ENCODE measurements at places on chromosomes 12 and 14. TPM values are rescaled to one million over a fixed set of nuclear protein-coding genes. Genes with fewer than 3 reads are reported as not detected.
A peak's percentile ranks its signal among the peaks of the same experiment; 100 is the strongest.

GRCh38 chr12:48075832-48076231 lies 30.0 kb downstream of the SENP1 start:
- no peaks in the 10 kb centered on the region for H3K27me3 ChIP-seq
- no peaks in the 10 kb centered on the region for H3K4me1 ChIP-seq
- H3K36me3 ChIP-seq = peaks cover 53% of the 10 kb centered on the region
- H3K4me3 ChIP-seq = no peak overlapping the region
- no peak for DNase-seq

The CDKN3 gene
- total RNA-seq = 53.4 TPM

The LBHD2 gene
- not detected for total RNA-seq

DNA sequence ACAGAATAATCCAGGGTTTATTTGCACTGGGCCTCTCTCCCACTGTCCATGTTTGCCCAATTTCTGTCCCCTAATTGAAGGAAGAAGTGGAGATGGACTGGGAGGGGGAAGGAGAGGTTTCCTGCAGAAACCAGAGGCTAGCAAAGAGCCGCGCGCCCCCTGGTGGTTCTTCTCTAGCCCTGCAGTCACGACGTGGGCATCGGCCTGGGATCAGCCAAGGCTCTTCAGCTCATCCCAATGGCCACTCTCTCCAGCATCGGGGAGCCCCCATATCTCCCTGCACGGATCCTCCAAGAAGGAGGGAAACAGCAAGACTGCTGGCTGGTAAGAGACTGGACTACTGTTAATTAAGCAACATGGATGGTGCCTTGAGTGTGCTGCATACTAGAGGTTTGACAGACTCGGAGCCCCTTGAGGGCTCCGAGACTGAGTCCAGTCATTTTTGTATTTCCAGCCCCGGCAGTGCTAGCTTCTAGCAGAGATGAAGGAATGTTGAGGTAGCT lies 18.7 kb downstream of the ZBTB39 start:
- H3K4me1 ChIP-seq = peaks cover 12% of the 10 kb centered on the region
- peaks cover 6% of the 10 kb centered on the region for H3K27me3 ChIP-seq
- H3K27ac ChIP-seq = no peak overlapping the region
- DNase-seq = peak; percentile 59
- H3K4me3 ChIP-seq = no peak overlapping the region

The ASPG gene
- total RNA-seq = not detected

The SART3 gene
- 85.8 TPM for total RNA-seq

DNA sequence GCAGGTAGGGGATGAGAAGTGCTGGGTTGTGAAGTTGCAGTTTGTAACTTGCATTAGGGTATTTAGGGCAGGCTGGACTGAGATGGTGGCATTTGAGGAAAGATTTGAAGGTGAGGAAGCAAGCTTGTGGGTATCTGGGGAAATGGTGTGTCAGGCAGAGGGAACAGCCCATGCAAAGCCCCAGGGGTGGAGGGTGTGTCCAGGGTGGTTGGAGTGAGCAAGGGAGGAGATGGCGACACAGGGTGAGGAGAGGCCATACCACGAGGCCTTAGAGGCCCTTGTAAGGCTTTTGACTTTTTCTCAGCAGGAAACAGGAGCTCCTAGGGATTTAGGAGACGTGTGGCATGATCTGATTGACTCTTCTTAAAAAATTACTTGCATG lies 136.9 kb downstream of the NUAK1 start:
- no peak overlapping the region for H3K27ac ChIP-seq
- no peak for DNase-seq
- no peaks in the 10 kb centered on the region for H3K36me3 ChIP-seq
- no peaks in the 10 kb centered on the region for H3K4me1 ChIP-seq
- no peak overlapping the region for H3K4me3 ChIP-seq

GRCh38 chr12:79835377-79835843 lies 99.5 kb downstream of the PPP1R12A start:
- H3K4me1 ChIP-seq = peaks cover 20% of the 10 kb centered on the region
- no peaks in the 10 kb centered on the region for H3K27me3 ChIP-seq
- no peak for DNase-seq
- H3K4me3 ChIP-seq = no peak overlapping the region

DNA sequence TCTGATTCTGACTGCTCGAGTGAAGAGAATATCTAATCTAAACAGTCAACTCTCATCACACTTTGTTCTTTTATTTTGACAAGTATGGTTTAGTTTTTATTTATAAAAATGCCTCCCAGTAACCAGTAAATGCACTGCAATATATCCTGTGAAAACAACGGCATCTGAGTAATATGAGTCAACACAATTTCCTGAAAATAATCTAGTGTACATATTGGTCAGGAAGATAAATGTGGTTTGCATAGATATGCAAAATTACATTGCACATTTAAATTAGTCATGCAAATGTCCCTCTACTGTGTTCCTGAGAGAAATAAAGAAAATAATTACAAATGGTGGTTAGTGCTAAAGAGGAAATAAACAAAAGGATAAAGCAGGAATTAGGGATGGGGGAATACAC lies 1190.7 kb upstream of the SEL1L start:
- H3K27ac ChIP-seq = no peak overlapping the region
- H3K36me3 ChIP-seq = no peaks in the 10 kb centered on the region
- no peaks in the 10 kb centered on the region for H3K27me3 ChIP-seq
- no peak for DNase-seq
- H3K4me3 ChIP-seq = no peak overlapping the region

The GLIPR1L1 gene
- total RNA-seq = not detected

The TEAD4 gene
- 13.7 TPM for total RNA-seq

The RBP5 gene
- 1.2 TPM for total RNA-seq

- DNase-seq = no peak
- no peaks in the 10 kb centered on the region for H3K27me3 ChIP-seq
- H3K4me1 ChIP-seq = peaks cover 62% of the 10 kb centered on the region
Measured at GRCh38 chr14:75558440-75558839, 20.0 kb upstream of the FLVCR2 start.

The PLEKHH1 gene
- 1.8 TPM for total RNA-seq

The GLS2 gene
- 1.5 TPM for total RNA-seq

DNA sequence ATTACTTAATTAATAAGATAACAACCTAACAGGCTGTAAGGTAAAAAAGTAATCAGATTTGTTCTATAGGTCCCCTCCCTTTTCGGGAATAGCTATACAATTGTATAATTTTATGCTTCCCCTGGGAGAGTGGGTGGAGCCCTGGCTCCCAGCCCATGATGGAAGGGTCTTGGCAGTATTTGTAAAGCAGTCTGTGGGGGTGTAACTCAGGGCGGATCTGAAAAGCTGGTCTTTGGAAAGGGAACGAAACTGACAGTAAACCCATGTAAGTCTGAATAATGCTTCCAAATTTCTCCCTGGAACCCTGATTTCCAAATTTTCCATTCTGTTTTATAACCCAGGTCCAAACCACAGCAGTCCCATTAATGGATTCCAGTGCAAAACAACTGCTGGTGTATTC lies 110.4 kb downstream of the DAD1 start:
- DNase-seq = no peak
- peak overlapping the region; percentile 17 for H3K27ac ChIP-seq
- no peaks in the 10 kb centered on the region for H3K4me1 ChIP-seq
- H3K36me3 ChIP-seq = peaks cover 28% of the 10 kb centered on the region

GRCh38 chr12:52871291-52872039 lies 22.7 kb upstream of the KRT78 start:
- DNase-seq = no peak
- no peak overlapping the region for H3K27ac ChIP-seq
- H3K4me3 ChIP-seq = no peak overlapping the region
- peaks cover 18% of the 10 kb centered on the region for H3K4me1 ChIP-seq
- no peaks in the 10 kb centered on the region for H3K36me3 ChIP-seq
- H3K27me3 ChIP-seq = peaks cover 7% of the 10 kb centered on the region

GRCh38 chr12:28568118-28568517 lies 377.9 kb downstream of the CCDC91 start:
- H3K27ac ChIP-seq = no peak overlapping the region
- no peak for DNase-seq
- H3K27me3 ChIP-seq = no peaks in the 10 kb centered on the region
- no peaks in the 10 kb centered on the region for H3K36me3 ChIP-seq

DNA sequence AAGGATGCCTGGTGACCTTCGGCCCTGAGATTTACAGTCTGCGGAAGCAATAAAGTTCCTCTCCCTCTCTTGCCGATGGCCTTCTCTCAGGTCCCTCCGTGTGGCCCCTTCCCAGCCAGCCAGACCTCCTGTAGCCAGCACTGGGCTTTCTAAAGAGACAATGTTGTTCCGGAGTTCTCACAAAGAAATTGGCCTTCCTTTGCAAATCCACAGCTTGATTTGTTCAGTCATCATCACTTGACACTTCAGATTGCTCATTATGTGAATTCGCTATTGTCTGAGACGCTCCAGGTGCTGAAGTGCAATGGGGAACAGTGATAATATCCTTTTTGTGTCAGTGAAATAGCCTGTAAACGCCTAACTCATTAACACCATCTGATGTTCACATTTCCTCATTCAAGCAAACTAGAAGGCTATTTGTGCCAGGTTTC lies 43.7 kb upstream of the GPHB5 start:
- H3K27ac ChIP-seq = no peak overlapping the region
- H3K27me3 ChIP-seq = peaks cover 18% of the 10 kb centered on the region
- no peaks in the 10 kb centered on the region for H3K36me3 ChIP-seq

DNA sequence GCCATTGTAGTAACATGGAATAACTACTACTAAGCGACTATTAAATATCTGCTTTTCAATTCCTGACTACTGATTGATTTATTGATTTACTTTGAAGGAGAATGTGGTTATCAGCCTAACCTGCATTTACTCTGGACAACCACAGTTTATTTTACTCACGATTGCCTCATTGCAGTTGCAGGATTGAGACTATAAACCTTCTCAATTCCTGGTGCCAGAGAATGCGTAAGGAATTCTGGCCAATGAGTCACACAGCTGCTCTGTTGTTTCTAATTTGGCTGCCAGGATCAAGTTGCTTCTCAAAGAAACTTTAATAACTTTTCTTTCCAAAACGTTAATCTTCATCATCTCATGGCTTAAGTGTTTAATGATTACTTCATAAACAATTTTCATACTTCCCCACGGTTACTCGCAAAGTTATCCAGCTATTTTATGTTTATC lies 13.1 kb upstream of the TMTC1 start:
- peaks cover 2% of the 10 kb centered on the region for H3K27me3 ChIP-seq
- H3K4me1 ChIP-seq = no peaks in the 10 kb centered on the region
- no peak overlapping the region for H3K4me3 ChIP-seq
- H3K36me3 ChIP-seq = no peaks in the 10 kb centered on the region
- no peak overlapping the region for H3K27ac ChIP-seq

The ST8SIA1 gene
- total RNA-seq = 0.39 TPM

The ZNF268 gene
- total RNA-seq = 12.7 TPM

The KCNK10 gene
- not detected for total RNA-seq

DNA sequence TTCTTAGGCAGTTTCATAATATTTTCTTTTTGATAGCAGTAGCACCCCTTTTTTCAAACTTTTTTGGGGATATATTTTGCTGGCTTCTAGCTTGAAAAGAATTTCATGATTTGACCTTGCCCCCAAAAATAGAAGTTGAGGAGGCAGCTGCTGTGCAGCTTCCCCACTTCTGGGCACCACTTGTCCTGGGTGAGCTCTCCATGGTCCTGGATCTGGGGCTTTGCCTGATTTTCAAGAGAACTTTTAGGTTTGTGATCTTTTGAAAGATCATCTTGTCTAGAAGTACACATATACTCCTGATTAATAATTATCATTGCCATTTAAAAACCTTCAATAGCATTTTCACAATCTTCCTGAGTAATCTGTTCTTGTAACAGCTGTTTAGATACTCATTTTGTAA lies 271.6 kb downstream of the NPAS3 start:
- no peaks in the 10 kb centered on the region for H3K4me1 ChIP-seq
- no peak overlapping the region for H3K27ac ChIP-seq
- H3K4me3 ChIP-seq = no peak overlapping the region
- H3K27me3 ChIP-seq = no peaks in the 10 kb centered on the region

- no peak overlapping the region for H3K4me3 ChIP-seq
- H3K27ac ChIP-seq = no peak overlapping the region
- H3K27me3 ChIP-seq = peaks cover 18% of the 10 kb centered on the region
- no peak for DNase-seq
Measured at GRCh38 chr12:2319737-2320506, 267.1 kb downstream of the CACNA1C start.

DNA sequence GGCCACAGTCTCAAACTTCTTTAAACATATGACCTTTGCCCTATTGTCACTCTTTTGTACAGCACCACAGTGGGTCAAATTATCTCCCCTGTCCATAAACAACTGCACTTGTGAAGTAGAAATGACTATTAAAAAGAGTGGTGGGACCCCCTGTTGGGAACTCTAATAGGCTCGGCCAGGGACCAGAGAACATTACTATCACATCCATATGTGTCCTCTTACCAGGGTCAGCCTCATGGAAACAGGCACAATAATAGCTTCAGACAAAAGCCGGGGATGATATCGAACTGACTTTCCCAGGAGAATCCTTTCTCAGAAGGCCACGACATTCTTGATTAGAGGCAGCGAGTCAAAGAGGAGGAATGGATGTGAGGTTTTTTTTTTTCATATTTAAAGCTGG lies 96.6 kb downstream of the NKX2-1 start:
- H3K4me3 ChIP-seq = no peak overlapping the region
- no peaks in the 10 kb centered on the region for H3K36me3 ChIP-seq
- no peaks in the 10 kb centered on the region for H3K4me1 ChIP-seq
- H3K27ac ChIP-seq = no peak overlapping the region
- H3K27me3 ChIP-seq = no peaks in the 10 kb centered on the region

DNA sequence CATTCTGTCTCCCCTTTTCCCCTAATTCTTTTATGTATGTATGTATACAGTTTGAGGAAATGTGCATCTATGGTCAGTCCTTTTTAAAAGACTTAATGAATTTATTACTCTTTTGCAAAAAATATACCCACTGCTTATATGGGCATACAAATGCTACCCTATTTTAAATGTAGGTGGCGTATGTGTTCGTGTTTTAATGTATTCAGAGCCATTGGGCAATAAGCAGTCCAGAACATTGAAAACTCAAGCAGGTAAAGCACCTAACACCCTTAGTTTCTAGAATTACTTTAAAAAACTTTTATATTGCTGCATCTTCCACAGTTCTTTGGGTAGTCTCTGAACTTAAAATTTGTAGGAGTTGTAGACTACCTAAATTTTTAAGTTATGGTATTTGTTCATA lies 42.6 kb upstream of the A2ML1 start:
- no peak overlapping the region for H3K27ac ChIP-seq
- H3K27me3 ChIP-seq = peaks cover 15% of the 10 kb centered on the region
- H3K4me1 ChIP-seq = no peaks in the 10 kb centered on the region
- H3K4me3 ChIP-seq = no peak overlapping the region
- H3K36me3 ChIP-seq = no peaks in the 10 kb centered on the region
- DNase-seq = no peak

The BEGAIN gene
- total RNA-seq = 3.4 TPM

- no peaks in the 10 kb centered on the region for H3K27me3 ChIP-seq
- no peak overlapping the region for H3K27ac ChIP-seq
- DNase-seq = no peak
- H3K36me3 ChIP-seq = no peaks in the 10 kb centered on the region
- H3K4me1 ChIP-seq = no peaks in the 10 kb centered on the region
- H3K4me3 ChIP-seq = no peak overlapping the region
Measured at GRCh38 chr14:48598458-48598857, 923.1 kb upstream of the MDGA2 start.

GRCh38 chr12:65800937-65801336 lies 23.3 kb upstream of the HMGA2 start:
- no peak for DNase-seq
- no peaks in the 10 kb centered on the region for H3K36me3 ChIP-seq
- no peak overlapping the region for H3K4me3 ChIP-seq
- peaks cover 14% of the 10 kb centered on the region for H3K27me3 ChIP-seq
